ENCODE measurements at places on chromosomes 11 and 22. TPM values are rescaled to one million over a fixed set of nuclear protein-coding genes. Genes with fewer than 3 reads are reported as not detected.

DNA sequence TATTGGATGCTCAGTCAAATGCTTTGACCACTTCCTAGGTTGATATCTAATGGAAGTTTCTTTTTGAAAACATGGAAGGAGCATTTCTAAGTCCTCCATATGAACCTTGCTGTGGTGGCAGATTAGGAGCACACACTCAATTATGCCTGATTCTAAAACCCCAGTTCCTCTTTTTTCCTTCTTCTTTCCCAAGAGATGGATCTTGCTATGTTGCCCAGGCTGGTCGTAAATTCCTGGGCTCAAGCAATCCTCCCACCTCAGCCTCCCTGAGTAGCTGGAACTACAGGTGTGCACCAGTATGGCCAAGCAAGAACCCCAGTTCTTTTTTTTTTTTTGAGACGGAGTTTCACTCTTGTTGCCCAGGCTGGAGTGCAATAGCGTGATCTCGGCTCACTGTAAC is 3.0 kb downstream of the LYVE1 start:
- no peaks in the 10 kb centered on the region for H3K27me3 ChIP-seq
- no peaks in the 10 kb centered on the region for H3K4me1 ChIP-seq
- no peaks in the 10 kb centered on the region for H3K36me3 ChIP-seq
- DNase-seq: no peak
- H3K27ac ChIP-seq: no peak overlapping the region
- H3K4me3 ChIP-seq: no peak overlapping the region

- H3K4me3 ChIP-seq: no peak within 1 kb of the TSS
- H3K27me3 ChIP-seq: peaks cover 56% of the 10 kb centered on the region
- no peak for DNase-seq
- no peak within 1 kb of the TSS for H3K27ac ChIP-seq
- H3K36me3 ChIP-seq: no peaks in the 10 kb centered on the region
- H3K4me1 ChIP-seq: peaks cover 19% of the 10 kb centered on the region
These were observed at the start of gene TUBA8 for GRCh38 chr22:18110194-18110953. TUBA8 (plus strand) TSS chr22:18110809; CDS start chr22:18110866, 57 bp downstream.

The ARHGAP42 gene
- total RNA-seq: 24.4 TPM

The ZDHHC13 gene
- 15.7 TPM for total RNA-seq

DNA sequence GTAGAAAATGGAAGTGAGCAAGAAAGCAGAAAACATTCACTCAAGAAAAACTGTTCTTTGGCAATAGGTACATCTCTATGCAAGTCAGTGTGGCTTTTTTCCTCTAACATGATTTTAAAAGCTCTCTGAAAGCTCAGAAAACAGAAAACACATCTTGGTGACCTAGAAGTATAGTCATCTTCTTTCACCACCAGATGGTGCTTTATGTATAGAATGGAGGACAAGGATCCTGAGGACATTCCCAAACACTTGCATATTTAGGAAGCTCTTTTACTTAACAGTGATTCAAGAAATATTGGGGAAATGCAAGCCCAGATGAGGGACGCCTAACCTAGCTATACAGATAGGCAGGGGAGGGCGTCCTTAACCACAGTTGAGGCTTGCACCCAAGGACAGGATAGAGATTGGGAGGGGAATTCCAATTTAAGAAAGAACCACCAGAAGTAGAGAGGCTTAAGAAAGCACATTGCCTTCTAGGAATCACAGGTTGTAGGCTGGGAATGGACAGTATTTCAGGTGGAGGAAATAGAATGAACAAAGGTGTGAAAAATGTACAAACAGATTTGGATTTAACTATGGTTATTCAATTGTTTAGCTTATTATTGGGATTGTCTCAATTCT is 13.8 kb upstream of the CCDC81 start:
- no peaks in the 10 kb centered on the region for H3K36me3 ChIP-seq
- no peaks in the 10 kb centered on the region for H3K27me3 ChIP-seq
- no peak overlapping the region for H3K4me3 ChIP-seq
- H3K27ac ChIP-seq: no peak overlapping the region

DNA sequence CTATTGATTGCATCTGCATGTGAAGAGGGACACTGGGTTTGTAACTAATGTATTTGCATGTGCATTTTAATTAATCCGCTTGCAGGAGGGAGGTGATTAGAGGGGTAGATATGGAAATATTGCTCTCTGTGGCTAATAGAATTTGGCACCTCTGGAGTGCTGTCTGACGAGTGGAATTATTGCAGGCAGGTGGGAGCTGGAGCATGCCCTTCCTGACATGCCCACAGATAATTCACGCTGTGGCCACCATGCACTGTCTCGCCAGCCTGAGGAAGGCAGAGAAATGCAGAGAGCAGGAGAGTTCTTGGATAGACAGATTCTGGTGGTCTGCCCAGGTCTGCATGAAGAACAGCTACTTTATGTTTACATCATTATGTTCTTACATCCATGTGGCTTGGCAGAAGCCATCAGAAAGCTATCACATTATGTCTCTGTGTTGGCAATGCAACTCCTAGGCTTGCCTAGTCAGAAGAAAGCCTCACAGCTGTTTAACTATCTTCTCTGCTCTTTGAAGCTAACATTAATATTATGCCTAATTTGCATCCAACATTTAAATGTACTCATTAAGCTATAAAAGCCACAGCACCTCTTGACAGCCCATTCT is 89.4 kb upstream of the DRD2 start:
- H3K27me3 ChIP-seq: no peaks in the 10 kb centered on the region
- no peak for DNase-seq
- no peaks in the 10 kb centered on the region for H3K4me1 ChIP-seq
- no peaks in the 10 kb centered on the region for H3K36me3 ChIP-seq

The APOL6 gene
- total RNA-seq: 19.8 TPM

The IL17REL gene
- 5.9 TPM for total RNA-seq

GRCh38 chr11:117843666-117844484 is 19.3 kb upstream of the FXYD2 start:
- no peak overlapping the region for H3K27ac ChIP-seq
- peaks cover 17% of the 10 kb centered on the region for H3K4me1 ChIP-seq
- DNase-seq: peak; percentile 80

- H3K27me3 ChIP-seq: no peaks in the 10 kb centered on the region
- no peaks in the 10 kb centered on the region for H3K4me1 ChIP-seq
- no peak for DNase-seq
- no peaks in the 10 kb centered on the region for H3K36me3 ChIP-seq
These were observed 144.5 kb downstream of the DBX1 start for GRCh38 chr11:20015529-20016427.

GRCh38 chr22:50307890-50308596 is 597 bp upstream of the PLXNB2 start:
- no peak for DNase-seq
- no peak overlapping the region for H3K4me3 ChIP-seq
- H3K27ac ChIP-seq: peak overlapping the region; percentile 24
- H3K36me3 ChIP-seq: no peaks in the 10 kb centered on the region
- peaks cover 11% of the 10 kb centered on the region for H3K4me1 ChIP-seq
- peaks cover 79% of the 10 kb centered on the region for H3K27me3 ChIP-seq

DNA sequence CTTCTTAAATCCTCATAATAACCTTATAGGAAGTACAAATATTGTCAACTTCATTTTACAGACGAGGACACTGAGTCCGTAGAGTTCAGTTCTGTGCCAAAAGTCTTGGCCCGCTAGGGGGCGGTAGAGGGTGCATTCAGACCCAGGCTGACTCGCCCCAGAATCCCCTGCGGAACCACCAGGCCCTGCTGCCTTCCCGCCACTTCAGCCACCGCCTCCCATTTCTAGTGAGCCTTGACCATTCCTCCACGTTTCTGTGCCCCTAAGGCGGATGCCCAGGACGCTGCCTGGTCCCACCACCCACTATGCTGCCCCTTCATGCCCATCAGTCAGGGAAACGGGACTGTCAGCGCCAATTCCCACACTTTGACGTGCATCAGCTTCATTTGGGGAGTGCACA is 19.1 kb downstream of the SYT13 start:
- H3K4me3 ChIP-seq: no peak overlapping the region
- no peak overlapping the region for H3K27ac ChIP-seq
- H3K36me3 ChIP-seq: no peaks in the 10 kb centered on the region
- H3K27me3 ChIP-seq: no peaks in the 10 kb centered on the region
- H3K4me1 ChIP-seq: no peaks in the 10 kb centered on the region

- no peak for DNase-seq
- no peaks in the 10 kb centered on the region for H3K36me3 ChIP-seq
- no peak overlapping the region for H3K4me3 ChIP-seq
- H3K27ac ChIP-seq: no peak overlapping the region
- H3K4me1 ChIP-seq: no peaks in the 10 kb centered on the region
These were observed 20.5 kb upstream of the RBFOX2 start for GRCh38 chr22:36048911-36049677.

The CKAP5 gene
- 46.9 TPM for total RNA-seq

The BLID gene
- total RNA-seq: 0.71 TPM

DNA sequence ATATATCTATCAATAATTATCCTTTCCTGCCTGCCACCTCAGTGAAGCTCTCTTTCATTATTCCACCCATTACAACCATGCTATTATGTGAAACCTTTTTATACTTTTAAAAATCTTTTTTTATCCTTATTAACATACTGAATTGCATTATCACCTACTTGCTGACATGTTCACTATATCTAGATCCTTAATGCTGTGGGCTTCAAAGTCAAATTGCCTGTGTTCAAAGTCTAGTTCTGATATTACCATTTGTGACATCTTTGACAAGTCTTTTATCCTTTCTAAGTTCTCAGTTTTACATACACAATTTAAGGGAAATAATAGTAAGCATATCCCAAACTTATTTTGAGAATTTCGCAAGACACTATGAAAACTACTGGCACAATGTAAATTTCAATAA is 2239.4 kb downstream of the LRRC4C start:
- no peak overlapping the region for H3K4me3 ChIP-seq
- H3K27me3 ChIP-seq: no peaks in the 10 kb centered on the region
- DNase-seq: no peak
- no peaks in the 10 kb centered on the region for H3K36me3 ChIP-seq
- H3K4me1 ChIP-seq: no peaks in the 10 kb centered on the region

The TMPRSS13 gene
- 1.5 TPM for total RNA-seq

- no peaks in the 10 kb centered on the region for H3K36me3 ChIP-seq
- H3K27me3 ChIP-seq: no peaks in the 10 kb centered on the region
- H3K4me1 ChIP-seq: no peaks in the 10 kb centered on the region
- H3K4me3 ChIP-seq: no peak overlapping the region
- H3K27ac ChIP-seq: no peak overlapping the region
- no peak for DNase-seq
These were observed 656.8 kb downstream of the TBC1D22A start for GRCh38 chr22:47419239-47419638.

DNA sequence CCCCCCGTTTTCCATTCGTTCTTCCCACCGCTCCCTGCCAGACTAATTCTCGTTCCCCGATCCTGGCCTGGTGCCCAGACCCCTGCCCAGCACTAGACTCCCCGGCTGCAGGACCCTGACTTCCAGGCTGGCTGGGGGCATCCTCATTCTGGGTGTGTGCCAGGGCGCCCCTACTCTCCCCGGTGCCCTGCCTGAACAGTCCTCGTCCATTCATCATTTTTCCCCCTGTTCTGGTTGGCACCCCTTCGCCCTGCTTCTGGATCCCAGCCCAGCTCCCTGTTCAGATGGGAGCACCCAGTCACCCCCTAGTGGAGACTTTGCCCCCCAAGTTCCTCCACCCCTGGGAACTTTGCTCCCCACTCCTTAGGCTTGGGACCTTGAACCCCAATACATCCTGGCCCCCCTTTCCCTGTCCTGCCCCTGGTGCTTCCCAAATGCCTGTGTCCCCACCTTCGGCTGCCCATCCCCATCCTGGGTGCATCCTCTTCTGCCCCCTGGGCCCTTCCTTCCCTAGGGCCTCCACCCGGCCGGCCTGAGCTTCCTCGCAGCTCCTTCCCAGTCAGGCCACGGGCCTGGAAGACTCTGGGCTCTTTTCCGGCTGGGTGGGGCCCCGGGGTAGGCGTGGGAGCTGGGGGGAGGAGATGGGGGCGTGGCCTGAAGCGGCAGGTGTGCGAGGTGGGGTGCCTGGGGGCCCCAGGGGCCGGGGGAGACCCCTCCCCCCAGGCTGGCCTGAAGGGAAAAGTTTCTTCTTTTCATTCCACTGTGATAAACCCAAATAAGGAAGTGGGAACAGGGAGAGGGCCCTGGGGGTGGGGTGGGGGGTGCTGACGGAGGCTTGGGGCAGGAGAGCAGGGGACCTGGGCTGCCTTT is 908 bp downstream of the PLCB3 start:
- H3K36me3 ChIP-seq: peaks cover 16% of the 10 kb centered on the region
- H3K4me1 ChIP-seq: peaks cover 43% of the 10 kb centered on the region
- no peak for DNase-seq
- peak overlapping the region; percentile 77 for H3K4me3 ChIP-seq
- H3K27me3 ChIP-seq: peaks cover 30% of the 10 kb centered on the region
- no peak overlapping the region for H3K27ac ChIP-seq

DNA sequence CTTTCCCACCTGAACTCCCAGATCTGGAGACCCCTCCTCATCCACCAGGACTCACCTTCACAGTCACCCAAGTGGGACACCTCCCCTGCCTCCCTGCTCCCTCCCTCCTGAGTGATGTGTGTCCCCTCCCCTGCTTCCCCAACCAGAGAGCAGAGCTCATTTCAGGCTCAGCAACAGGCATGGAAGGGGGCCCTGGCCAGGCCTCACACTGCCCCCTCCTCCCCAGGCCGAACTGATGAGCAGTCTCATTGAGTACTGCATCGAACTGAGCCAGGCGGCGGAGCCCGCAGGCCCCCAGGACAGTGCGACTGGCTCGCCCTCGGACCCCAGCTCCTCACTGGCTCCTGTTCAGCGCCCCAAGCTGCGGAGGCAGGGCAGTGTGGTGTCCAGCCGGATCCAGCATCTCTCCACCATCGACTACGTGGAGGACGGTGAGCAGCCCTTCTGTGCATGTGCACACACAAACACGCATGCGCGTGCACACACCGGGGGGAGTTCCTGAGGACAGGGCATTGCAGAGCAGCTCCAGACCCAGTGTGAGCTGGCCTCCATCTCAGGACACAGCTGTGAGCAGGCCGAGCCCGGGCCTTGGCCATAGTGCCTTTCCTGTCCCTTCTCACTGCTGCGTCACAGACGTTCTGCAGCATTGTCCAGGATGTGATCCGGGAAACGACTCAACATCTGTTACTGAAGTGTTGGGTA is 17.8 kb upstream of the NEAT1 start:
- no peak for DNase-seq
- no peaks in the 10 kb centered on the region for H3K27me3 ChIP-seq
- H3K4me1 ChIP-seq: peaks cover 15% of the 10 kb centered on the region
- peaks cover 73% of the 10 kb centered on the region for H3K36me3 ChIP-seq
- no peak overlapping the region for H3K27ac ChIP-seq
- H3K4me3 ChIP-seq: no peak overlapping the region

GRCh38 chr11:78192223-78192719 is 3.6 kb downstream of the USP35 start:
- H3K27me3 ChIP-seq: no peaks in the 10 kb centered on the region
- H3K4me3 ChIP-seq: no peak overlapping the region
- peaks cover 3% of the 10 kb centered on the region for H3K36me3 ChIP-seq
- H3K27ac ChIP-seq: no peak overlapping the region
- DNase-seq: no peak
- peaks cover 20% of the 10 kb centered on the region for H3K4me1 ChIP-seq

The KDM4F gene
- total RNA-seq: not detected

Measured in thymus (tissue), 14 donors.